ENCODE measurements at places on chromosomes 5 and 9.

DNA sequence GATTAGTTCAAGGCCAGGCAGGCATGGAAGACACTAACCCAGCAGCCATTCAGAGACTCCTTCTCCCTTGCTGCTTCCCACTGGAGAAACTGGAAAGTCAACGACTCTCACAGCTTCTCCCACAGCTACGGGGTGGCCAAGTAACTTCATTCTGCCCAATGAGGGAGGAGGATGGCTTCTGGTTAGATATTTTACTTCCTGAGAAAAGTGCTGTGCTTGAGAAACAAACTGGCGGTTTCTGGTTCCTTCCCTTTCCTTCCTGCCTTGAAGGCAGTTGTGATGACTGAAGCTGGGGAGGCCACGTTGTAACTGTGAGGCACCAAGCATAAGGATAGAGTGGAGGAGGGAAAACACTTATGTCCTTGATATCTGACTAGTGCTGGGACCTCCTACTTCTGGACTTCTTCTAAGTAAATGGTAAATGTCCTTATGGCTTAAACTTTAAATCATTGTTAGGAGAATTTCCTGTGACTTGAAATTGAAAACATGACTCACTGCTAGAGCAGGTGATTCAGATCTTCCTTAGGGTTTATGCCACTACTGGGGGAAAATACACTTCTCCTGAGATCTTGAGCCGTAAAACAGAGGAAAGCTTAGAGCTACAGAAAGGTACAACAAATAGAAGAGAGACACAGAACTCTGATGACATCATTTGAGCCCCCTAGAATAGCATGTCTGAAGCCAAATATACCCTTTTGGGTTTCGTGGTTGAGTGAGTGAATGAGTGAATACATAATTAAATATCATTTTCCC lies 3.1 kb upstream of the GNPDA1 start:
- no peak for DNase-seq

GRCh38 chr9:104743376-104743985 lies 4.0 kb upstream of the NIPSNAP3A start:
- DNase-seq = peak; percentile 68

DNA sequence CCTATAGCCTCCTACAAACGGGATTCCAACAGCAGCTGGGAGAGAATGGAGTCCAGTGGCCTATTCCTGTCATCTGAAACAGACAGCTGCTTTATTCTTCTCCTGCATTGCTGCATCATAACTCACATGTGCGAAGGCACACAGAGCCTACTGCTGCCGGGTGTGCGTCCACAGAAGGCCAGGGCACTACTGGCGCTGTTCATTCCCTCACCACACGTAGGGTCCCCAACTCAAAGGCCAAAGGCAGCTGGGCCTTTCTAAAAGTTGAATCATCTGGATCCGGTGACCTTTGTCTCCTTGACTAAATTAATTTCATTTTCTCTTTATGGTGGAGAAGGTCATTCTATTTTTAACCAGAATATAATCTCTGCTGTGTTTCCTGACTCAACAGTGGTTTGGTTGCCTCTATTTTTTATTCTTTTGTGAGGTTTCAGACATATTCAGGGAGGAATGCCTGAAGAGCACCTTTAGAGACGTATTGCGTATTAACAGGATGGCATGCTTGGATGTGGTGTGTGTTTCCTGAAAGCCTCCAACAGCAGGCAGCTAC lies 10.8 kb upstream of the SPATA24 start:
- DNase-seq = no peak

- no peak for DNase-seq
Measured at GRCh38 chr5:35880156-35880555, 23.5 kb downstream of the IL7R start.

GRCh38 chr5:158606233-158606632 lies 493.5 kb downstream of the EBF1 start:
- no peak for DNase-seq

DNA sequence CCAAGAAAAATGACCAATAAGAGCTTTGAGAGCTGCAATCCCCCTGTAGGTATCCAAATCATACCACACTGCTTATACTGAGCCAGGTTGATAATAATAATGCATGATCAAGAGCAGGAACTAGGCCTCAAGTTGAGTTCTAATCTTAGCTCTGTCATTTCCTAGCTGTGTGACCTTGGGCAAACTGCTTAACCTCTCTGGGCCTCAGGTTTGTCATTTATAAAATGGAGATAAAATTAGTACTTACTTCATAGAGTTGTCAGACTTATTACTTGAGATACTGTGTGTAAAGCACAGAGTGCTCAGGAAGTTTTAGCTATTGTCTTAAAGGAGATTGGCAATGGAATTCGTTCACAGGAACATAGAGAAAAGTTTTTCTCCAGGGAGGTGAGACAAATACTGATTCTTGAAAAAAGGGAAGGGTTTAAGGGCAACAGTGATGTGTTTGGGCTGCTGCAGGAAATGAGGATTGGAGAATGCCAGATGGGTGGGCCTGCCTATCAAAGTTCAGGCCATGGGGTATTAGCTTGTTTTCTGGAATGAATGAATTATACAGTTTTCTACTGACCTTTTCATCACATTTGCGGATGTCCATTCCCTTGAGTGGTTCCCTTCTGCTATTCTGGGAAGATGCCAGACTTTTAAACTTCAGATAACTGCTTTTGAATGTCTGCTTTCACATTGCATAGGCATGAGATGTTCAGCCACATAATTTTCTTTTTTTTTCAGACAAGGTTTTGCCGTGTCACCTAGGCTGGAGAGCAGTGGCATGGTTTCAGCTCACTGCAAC lies 10.2 kb upstream of the ATP6V0E1 start:
- no peak for DNase-seq

DNA sequence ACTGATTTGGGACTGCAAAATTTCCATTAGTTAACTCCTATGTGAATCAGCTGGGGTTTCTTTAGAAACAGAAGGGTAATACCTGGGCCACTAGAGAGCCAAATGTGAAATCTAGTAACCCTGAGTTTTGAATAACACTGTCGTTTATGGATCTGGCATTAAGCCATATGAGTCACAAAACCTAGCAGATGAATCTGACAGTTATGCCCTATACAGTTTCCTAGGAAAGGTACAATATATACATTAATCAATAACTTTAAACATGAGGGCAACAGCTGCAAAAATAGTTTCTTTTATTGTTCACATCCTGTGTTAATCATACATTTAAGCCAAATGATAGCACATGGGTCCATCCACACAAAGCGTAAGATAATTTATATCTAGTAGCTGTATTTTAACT lies 56.9 kb downstream of the PAM start:
- no peak for DNase-seq

DNA sequence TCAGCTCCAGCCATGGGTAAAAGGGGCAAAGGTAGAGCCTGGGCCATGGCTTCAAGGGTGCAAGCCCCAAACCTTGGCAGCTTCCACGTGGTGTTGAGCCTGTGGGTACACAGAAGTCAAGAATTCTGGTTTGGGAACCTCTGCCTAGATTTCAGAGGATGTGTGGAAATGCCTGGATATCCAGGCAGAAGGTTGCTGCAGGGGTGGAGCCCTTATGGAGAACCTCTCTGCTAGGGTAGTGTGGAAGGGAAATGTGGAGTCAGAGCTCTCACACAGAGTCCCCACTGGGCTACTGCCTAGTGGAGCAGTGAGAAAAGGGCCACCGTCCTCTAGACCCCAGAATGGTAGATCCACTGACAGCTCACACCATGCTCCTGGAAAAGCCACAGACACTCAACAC lies 117.1 kb downstream of the NREP start:
- no peak for DNase-seq

- no peak for DNase-seq
Measured at GRCh38 chr5:52859628-52860027, 71.9 kb downstream of the ITGA1 start.

GRCh38 chr9:107732781-107733522 lies 243.4 kb upstream of the KLF4 start:
- DNase-seq = no peak

GRCh38 chr9:125620216-125620615 lies 86.8 kb downstream of the MAPKAP1 start:
- DNase-seq = no peak

GRCh38 chr5:31131381-31131891 lies 62.0 kb upstream of the CDH6 start:
- DNase-seq = no peak

GRCh38 chr9:134058716-134059115 lies 9.1 kb downstream of the BRD3 start:
- no peak for DNase-seq

- DNase-seq = no peak
Measured at GRCh38 chr5:68848091-68848490, 245.7 kb upstream of the SLC30A5 start.

DNA sequence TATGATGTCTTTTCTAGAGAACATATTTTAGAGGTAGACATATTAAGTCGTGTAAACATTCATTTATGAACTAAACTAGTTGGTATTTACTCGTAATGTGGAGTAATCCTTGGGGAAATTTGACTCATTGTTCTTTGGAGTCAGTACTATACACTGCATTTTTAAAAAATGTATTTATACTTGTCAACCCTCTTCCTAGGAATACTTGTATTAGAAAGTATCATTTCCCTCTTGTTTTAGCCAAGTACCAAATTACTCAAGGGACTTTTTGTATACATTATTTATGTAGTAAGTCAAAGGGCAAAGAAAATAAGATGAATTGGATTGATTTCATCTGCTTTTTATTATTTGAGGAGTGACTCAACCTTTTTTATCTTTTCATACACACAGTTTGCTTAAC lies 248.1 kb upstream of the IZUMO3 start:
- no peak for DNase-seq

- no peak for DNase-seq
Measured at GRCh38 chr5:94395468-94395867, 222.9 kb downstream of the KIAA0825 start.

DNA sequence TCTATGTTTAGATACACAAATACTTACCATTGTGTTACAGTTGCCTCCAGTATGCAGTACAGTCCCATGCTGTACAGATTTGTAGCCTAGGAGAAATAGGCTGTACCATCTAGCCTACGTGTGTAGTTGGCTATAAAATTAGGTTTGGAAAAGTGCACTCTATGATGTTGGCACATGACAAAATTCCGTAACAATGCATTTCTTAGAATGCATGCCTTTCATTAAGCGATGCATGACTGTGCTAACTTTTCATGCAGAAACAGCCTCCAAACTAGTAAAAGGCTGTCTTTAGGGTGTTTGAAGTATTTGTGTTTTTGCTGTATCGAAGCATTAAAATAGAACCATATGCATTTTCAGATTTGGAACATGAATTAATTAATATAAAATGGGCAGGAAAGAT lies 157.9 kb downstream of the RMI1 start:
- DNase-seq = no peak

- DNase-seq = no peak
Measured at GRCh38 chr5:67361932-67362729, 165.5 kb upstream of the CD180 start.

GRCh38 chr5:83473346-83474160 lies 2.0 kb downstream of the VCAN start:
- peak; percentile 71 for DNase-seq

DNA sequence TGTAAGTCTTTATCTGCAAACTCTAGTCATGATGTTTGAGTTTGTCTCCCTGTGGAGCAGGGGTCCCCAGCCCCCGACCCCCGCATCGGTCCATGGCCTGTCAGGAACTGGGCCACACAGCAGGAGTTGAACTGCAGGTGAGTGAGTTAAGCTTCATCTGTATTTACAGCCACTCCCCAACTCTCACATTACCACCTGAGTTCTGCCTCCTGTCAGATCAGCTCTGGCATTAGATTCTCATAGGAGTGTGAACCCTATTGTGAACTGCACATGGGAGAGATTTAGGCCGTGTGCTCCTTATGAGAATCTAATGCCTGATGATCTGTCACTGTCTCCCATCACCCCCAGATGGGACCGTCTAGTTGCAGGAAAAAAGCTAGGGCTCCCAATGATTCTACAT lies 7.0 kb downstream of the C9orf85 start:
- DNase-seq = no peak

- DNase-seq = no peak
Measured at GRCh38 chr5:132547269-132547668, 3.9 kb upstream of the IL5 start.

DNA sequence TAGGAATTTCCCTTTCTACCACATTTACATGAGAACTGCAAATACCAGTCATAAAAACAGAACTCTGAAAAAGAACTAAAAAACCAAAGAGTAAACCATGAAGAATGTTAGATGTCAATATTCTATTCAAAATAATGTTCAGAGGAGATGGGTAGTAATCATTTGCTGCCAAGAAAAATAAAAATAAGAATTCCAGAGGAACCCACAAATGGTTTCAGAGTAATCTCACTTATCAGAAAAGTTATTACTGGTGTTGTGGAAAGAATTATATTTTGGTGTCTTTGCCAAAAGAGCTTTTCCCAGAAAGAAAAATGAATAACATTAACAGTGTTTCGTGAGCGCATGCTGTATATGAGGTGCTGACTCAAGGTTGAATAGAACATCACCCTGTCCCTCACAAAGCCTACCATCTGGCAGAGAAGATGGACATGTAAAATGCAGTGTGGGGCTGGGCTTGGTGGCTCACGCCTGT lies 35.6 kb downstream of the GPR21 start:
- DNase-seq = no peak

DNA sequence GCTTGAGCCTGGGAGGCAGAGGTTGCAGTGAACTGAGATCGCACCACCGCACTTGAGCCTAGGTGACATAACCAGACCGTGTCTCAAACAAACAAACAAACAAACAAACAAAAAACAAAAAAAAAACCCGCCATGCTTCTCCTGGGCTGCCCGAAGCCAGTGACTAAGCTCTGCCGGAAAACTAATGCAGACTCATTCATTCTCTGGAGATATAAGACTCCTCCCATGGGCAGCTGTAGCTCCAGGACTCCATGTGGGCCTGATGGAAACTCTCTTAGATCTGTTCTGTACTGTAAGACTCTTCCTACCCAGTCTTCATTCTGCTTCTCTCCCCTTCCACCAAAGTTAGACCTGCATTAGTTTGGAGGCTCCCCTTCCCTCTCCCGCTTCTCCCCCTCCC lies 11.1 kb downstream of the GLDC start:
- no peak for DNase-seq

Data from germinal center (tissue), 1 donor.